HS-27A (cell line): ENCODE measurements at places on chromosomes 12 and 14.

- DNase-seq = no peak
These were observed 85.2 kb downstream of the PAX9 start for GRCh38 chr14:36746872-36747271.

- DNase-seq = no peak
These were observed 9.3 kb downstream of the NFKBIA start for GRCh38 chr14:35395283-35395682.

GRCh38 chr12:110554184-110554583 is 28.9 kb downstream of the PPTC7 start:
- DNase-seq = no peak

DNA sequence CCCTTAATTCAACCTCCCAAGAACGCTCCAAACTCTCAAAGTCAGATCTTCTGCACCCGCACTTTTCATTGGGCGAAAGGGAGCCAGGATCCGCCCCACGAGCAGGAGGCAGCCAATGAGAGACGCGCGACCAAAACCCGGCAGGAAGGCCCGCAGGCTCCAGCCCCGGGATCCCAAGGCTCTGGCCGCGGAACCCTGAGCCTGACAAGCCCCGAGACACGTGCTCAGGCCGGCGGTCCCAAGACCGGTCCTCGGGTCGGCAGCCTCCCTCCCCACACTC is 438 bp downstream of the DDX54 start:
- no peak for DNase-seq

- no peak for DNase-seq
These were observed 708 bp upstream of the TCTN1 start for GRCh38 chr12:110613071-110613770.

DNA sequence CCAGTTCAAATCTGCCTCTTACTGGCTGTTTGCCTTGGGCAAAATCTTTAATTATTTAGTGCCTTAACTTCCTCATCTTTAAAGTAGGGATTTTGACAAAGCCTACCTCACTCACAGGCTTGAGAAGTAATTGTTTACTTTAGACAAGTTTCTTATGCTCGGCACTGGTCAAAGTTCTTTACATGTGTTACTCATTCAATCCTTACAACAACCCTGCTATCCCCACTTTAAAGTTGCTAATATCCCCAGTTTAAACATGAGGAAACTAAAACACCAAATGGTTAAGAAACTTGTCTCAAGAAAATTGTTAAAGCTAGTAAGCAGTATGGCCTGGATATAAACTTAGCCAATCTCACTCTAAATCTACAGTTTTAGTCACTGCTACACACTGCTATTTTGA is 204.0 kb upstream of the AVPR1A start:
- no peak for DNase-seq

- no peak for DNase-seq
These were observed 1.4 kb upstream of the PWP1 start for GRCh38 chr12:107684029-107684795.
